SK-N-MC (cell line): ENCODE measurements at places on chromosomes 2 and 18.

GRCh38 chr2:171163261-171163660 is 2.6 kb upstream of the TLK1 start:
- DNase-seq, result peak; percentile 66

DNA sequence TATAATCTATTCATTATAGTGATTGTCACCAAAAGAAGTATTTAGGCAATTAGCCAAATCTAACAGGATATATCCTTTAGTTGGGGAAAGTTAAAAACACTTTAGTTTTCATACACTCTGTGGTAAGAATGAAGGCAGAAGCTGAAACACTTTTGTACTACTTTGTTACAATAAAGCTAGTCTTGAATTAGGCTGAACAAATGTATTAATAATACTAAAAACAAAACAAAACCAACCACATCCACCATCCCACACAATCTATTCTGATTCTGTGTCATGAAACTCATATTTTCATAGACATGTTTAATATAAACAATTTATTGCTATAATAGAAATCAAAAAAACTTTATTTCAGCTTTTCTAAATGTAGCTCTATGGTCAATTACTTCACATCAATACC is 508.8 kb downstream of the ZEB2 start:
- no peak for DNase-seq

DNA sequence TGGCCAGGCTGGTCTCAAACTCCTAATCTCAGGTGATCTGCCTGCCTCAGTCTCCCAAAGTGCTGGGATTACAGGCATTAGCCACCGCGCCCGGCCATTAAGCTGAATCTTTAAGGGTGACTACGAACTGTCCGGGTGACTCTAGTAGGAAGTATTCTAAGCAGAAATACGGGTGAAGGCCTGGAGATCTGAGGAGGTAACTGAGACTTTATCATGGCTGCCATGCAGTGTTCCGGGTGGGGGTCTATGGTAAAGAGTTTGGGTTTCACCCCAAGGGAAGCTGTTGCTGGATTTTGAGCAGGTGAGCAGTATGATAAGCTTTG is 20.1 kb upstream of the ROCK2 start:
- no peak for DNase-seq

DNA sequence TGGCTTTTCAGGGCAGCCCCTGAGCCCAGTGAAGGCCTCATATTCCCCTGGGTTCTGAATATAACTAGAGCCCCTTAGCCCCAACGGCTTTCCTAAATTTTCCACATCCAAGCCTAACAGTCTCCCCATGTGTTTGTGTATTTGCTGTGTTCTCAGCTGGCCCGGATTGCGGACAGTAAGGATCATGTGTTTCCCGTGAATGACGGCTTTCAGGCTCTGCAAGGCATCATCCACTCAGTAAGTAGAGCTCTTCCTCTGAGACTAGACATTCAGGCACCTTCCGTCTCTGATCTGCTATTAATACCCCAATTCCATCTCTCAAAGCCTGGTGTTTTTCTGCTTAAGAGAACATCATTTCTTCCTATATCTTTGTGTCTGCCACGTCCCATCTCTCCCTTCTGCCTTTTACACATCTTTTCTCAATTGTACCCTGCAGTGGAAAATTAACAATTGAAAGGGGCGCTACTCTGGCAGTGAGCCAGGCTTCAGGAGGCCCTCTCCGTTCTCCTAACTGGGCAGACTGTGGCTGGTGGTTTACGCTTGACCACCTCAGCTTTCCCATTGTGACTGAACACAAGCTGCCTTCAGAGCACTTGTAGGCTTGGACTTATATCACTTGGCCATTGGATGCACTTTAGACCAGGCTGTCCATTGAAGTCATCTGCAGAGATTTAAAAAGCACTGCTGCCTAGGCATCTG is 64.4 kb downstream of the ANTXR1 start:
- no peak for DNase-seq

GRCh38 chr2:113186433-113186796 is 12.6 kb downstream of the PSD4 start:
- no peak for DNase-seq

GRCh38 chr2:26986576-26986975 is 16.1 kb downstream of the MAPRE3 start:
- DNase-seq, result no peak

GRCh38 chr18:63444580-63444979 is 22.3 kb upstream of the VPS4B start:
- DNase-seq, result peak; percentile 79

- no peak for DNase-seq
Observed at GRCh38 chr2:10514743-10515142, 66.6 kb upstream of the ODC1 start.

DNA sequence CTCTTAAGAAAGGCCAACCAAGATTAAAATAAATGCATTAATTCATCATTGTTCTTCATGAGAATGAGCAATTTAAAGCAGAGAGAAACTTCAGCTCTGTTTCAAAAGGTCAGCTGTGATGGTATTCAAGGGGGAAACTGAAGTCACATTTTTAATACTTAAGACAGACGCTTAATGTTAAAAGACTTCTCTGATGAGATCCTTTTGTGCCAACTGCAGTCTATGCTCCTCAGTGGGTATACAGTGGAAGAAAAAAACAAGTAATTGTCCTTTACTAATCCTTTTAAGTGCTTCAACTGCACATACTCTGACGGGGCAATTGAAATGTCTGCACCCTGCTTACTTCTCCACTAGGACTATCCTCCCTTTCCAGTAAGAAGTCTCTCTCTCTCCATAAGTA is 309.7 kb downstream of the GULP1 start:
- DNase-seq, result no peak

DNA sequence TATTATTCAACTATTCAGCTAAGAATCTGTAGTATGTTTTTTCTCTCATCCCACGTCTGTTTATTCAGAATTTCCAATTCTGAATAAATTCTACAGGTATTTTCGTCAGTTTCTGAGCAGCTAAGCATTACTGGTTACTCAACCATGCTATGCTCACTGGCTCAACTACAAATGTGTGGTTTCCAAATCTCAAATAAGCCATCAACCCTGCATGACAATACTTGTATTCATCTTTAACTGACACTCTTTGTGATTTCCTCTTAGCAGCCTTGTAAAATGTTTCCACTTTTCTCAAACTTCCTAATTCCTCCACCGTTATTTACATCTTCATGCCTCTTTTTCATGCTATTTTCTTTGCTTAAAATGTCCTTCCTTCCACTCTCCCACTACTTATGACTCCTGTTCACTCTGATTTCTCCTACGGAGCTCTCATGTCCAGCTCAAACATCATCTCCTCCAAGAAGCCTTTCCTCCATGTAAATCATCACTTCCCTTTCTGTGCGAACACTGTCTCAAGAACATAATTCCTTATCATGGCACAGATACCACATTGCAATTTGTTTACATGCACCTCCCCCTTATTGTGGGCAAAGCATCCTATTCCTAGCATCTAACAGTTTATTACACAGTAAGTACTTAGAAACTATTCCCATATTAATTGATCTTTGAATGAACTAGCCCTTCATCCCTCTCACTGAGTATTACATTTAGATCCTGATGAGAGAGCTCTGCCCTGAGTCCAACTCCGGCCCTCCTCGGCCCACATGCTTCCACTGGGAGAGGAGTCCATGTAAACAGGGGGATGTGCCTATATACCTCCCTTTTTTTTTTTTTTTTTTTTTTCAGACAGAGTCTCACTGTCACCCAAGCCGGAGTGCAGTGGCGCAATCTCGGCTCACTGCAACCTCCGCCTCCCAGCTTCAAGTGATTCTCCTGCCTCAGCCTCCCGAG is 10.5 kb downstream of the CCDC88A start:
- DNase-seq, result no peak

DNA sequence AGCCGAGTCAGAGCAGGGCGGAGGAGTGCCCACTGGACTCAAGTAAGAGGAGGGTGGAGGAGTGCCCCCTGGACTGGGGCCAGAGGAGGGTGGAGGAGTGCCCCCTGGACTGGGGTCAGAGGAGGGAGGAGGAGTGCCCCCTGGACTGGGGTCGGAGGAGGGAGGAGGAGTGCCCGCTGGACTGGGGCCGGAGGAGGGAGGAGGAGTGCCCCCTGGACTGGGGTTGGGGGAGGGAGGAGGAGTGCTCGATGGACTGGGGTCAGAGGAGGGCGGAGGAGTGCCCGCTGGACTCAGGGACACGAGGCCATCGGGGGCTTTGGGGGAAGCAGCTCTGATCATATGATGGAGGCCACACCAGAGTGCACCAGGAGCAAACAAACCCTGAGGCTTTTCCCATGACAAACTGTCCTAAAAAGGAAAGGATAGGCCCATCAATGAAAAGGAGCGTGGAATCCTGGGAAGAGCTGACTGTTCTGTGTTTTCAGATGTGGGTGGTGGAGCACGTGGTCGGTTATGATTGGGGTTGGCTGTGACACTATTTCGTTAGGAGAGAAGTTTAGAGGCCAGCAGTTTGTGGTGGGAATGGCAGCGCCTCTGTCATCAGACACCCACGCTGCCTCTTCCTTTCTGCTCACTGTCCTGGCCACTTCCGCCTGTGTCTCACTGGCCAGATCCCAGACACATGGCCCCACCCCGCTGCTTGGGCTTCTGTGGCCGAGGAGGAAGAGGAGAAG is 24.5 kb upstream of the HPCAL1 start:
- DNase-seq, result no peak

GRCh38 chr2:181123798-181124231 is 143.4 kb downstream of the UBE2E3 start:
- DNase-seq, result no peak
